Cardiac fibroblast (primary cell): ENCODE measurements at places on chromosomes 16 and 17.

GRCh38 chr17:35087731-35088355, 24.3 kb upstream of the RFFL start:
- DNase-seq = no peak

DNA sequence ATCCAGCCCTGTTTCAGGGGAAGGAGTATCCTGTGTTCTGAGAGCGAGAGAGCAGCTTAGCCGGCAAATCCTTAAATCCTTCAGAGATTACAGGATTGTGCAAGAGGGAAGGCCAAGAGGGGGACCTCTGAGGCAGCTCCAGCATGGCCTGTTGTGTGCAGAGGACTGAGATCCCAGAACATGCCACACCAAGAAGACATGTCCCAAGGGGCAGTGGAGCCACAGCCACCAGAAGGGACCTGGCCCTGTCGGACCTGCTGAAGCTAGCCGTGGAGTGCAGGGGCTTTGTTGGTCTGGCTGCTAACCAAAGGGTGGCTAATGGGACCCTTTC, 1.6 kb upstream of the MRC2 start:
- DNase-seq = no peak

GRCh38 chr17:65401561-65401960, 159.9 kb downstream of the AXIN2 start:
- DNase-seq = no peak

- DNase-seq = peak; percentile 67
These were observed 3.7 kb upstream of the CNP start for GRCh38 chr17:41962768-41963434.

DNA sequence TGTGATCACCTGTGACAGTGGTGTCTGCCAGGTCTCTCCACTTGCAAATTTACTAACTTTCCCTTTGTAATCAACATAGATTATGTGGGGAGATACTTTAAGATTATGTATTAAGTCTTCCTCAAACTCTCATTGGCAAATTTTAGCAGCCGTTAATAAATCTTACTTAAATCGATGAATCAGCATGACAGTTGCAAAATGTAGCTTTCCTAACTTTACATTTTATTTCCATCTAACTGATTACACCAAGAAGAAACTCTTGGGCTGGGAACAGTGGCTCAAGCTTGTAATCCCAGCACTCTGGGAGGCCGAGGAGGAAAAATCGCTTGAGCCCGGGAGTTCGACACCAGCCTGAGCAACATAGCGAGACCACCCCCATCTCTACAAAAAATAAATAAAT, 23.3 kb upstream of the CPNE2 start:
- DNase-seq = no peak

- no peak for DNase-seq
These were observed 30.5 kb downstream of the TANGO6 start for GRCh38 chr16:68873635-68874471.

- DNase-seq = no peak
These were observed 2.1 kb upstream of the USP32 start for GRCh38 chr17:60393840-60394723.

DNA sequence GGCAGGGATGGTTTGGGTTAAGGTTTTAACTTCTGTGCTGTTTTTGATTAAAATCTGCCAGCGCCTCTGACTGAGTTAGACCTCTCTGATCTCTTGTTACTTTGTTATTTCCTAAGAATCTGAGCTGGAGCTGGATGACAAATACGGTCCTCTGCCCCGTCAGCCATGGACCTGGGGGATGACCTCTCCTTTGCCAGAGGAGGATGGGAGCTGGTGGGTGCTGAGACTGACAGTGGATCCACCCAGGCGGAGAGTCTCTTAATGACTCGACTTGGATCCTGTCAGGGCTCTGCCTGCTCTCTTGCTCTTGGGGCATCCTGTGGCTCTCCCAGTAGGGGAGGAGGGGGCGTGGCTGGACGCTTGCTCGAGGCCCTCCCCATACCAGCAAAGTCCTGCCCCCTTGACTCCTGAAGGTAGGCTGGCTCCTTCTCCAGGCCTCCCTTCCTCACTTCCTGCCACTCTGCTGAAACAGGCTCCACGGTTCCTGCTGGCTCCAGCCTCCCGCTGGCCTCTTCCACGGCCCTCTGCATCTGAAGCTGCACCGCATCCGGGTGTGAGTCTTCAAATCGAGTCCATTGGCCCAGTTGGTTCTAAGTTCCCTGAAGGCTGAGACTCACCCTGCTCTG, 24.8 kb upstream of the MAP3K14 start:
- DNase-seq = peak; percentile 84

DNA sequence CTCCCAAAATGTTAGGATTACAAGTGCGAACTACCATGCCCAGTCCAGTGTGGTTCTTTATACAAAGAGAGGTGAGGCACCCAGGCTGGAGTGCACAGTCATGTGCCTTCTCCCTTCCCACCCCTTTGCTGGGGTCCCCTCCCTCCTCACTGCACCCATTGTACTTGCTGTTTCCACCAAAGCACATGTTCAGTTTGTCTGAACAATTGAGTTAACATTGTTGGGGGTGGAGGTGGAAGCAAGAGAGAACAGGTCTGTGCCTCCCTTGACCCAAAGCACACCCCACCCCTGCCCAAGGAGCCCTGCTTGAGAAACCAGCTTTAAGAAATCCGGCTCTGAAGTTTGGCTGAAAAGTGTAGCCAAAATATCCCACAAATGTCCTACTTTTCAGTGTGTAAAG, 142.3 kb upstream of the CDH5 start:
- DNase-seq = no peak

GRCh38 chr17:80790981-80791742, 200.5 kb upstream of the CHMP6 start:
- DNase-seq = no peak

DNA sequence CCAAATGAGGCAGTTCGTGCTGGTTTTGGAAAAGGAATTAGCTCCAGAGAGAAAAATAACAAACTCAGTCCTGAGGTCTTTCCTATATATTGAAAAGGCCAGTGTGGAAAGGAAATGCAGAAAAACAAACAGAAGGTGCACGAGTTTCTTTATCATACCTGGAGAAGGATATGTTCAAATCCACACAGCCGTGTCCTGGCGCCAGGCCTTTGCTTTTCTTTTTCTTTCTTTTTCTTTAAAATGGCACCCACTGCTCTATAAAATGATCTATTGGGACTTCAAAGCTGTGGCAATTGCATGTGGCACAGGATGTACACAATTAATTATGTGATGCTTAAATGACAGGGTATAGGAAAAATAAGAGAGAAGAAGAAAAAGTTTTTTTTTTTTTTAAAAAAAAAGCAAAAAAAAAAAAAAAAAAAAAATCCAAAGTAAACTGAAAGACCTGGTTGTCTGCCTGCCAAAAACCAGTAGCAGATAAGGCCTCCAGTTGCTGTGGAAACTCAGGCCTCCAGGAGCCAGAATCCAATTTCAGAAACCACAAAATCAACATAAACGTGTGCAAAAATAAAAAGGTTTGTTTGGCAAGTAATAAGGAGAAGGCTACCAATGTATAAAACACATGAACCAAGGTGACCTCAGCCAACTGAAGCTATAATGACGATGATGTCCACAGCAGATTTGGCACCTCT, 957.6 kb upstream of the SOX9 start:
- DNase-seq = peak; percentile 46

DNA sequence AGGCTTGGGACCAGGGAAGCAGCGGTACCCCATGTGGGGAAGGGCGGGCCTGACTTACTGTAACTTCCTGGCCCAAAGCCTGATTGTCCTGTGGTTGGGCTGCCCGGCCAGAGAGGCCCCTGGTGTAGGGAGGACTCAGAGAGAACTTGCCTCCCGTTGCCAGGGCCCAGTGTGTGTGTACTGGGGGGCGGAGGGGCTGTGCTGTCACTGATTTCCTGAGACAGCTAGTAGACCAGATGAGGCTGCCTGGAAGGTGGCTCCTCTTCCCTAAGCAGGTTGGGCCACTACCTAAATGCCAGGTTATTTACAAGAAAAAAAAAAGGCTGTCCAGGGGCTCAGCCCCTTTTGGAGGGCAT, 16.7 kb downstream of the SOCS3 start:
- peak; percentile 93 for DNase-seq

GRCh38 chr16:79006765-79007164, 593.8 kb downstream of the MAF start:
- no peak for DNase-seq

GRCh38 chr17:83106056-83106588, 26.7 kb downstream of the METRNL start:
- no peak for DNase-seq

DNA sequence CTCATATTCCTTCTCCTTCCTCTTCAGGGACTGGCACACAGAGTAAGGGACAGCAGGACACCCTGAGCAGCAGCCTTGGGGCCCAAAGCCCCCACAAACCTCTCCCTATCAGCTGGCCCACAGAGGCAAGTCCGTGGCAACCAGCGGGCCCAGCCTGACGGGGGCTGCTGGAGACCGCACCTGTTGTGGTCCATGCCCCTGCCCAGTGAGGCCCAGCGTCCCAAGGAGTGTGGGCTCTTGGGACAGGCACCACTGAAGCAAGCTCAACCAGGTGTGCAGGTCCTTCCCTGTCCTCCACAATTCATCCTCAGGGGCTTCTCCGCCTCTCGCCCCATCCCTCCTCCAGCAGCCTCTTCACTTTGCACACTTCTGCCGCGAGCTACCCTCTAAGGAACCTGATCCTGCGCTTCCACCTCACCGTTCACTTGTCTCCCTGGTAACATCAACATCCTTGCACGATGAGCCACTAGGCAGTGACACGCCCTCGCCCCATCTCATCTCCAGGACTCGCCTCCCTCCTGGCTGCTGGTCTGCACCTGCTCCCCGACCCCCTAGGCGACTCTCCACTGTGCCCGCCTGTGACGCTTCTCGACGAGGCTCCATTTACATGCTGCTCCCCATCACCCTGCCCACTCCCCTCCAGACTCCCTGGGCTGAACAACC, 12.7 kb downstream of the MNT start:
- no peak for DNase-seq

- no peak for DNase-seq
These were observed 1.7 kb downstream of the OTOP3 start for GRCh38 chr17:74937064-74938051.

GRCh38 chr17:6536566-6537065, 19.7 kb downstream of the PITPNM3 start:
- DNase-seq = no peak

DNA sequence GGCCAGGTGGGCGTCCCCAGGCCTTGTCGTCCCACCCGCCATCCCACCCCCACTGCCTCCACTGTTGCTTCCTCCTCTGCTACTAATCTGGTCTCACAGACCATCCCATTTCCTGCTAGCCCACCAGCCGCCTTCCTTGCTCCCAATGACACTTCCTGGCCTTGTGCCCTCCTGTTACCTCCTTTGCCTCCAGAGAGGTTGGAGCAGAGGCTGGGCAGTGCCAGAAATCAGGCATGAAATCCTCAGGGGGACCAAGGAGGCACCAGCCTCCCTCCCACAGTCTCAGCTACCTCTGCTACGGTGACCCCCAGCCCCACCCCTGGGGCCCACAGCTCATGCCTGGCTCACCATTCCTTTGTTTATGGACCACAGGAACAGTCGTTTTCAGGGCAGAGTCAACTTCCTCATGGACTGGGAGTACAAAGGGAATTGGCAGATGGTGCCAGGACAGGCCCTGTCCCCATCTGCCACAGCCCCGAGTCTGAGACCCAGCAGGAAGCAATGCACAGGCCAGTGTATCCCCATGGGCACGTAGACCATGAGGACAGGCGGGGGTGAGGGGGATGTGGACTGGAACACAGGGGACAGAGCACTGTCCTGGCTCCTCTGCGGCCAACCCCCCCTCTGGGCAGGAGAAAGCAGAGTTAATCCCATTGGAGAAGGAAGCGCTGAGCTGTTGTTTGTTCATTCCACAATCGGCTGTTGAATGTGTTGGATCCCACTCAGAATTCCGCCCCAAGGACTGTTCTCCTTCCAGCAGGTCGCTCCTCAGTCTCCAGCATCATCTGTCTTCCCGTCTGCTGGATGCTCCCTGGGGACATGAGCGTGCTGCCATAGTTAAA, 2.2 kb upstream of the CDH5 start:
- peak; percentile 91 for DNase-seq

GRCh38 chr17:48565022-48565554, 13.1 kb downstream of the HOXB4 start:
- DNase-seq = no peak

DNA sequence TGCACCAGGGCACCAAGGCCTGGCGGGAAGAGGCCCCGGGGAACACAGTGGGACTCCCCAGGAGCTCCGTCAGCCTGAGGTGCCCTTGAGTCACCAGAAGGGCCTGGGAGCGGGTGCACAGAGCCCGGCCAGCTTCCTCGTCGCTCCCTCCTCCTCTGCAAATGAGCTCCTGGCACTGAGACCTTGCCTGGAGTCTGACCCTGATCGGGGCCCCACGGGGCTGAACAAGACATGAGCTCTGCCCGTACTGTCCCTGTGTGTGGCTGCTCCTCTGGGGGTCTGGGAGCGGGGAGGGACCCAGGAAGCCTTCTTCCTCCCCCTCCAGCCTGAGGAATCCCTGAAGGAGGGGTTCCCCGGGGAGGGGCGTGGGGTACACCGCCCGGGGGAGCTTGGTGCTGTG, 36.4 kb upstream of the SSTR5 start:
- no peak for DNase-seq

DNA sequence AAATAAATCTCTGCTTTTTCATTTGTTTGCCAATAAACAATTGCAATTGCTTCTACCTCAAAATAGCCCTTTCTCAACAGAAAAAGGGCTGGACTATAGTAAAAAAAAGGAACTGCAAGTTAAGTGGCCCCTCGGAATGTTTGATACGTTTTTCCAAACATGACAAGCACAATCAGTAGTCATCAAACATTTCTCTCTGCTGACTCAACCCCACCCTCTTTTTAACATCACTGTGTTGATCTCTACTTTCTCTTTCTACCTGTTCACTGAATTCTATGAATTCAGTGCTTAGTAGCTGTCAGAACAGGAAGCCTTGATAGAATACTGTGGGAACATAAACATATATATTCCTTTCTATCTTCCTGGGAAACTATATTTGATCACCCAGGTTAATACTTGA, 116.5 kb upstream of the AXIN2 start:
- DNase-seq = peak; percentile 45

DNA sequence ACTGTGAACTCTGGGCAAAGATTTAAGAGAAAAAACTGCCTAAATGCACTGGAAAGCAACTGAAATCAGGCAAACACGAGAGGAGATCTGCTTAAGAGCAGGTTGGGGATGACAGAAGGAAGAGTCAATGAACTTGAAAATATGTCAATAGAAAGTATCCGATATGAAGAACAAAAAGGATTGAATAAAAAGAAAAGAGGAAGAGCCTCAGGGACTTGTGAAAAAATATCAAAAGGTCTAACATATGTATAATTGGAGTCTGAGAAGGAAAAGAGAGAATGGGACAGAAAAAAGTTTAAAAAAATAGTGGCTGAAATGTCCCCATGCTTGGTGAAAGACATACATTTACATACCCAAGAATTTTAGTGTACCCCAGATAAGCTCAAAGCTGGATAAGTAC, 195.5 kb downstream of the COPRS start:
- peak; percentile 15 for DNase-seq

- DNase-seq = no peak
These were observed 2064.6 kb downstream of the TP53TG3F start for GRCh38 chr16:35523991-35524390.

- DNase-seq = no peak
These were observed 3.7 kb upstream of the RAB40C start for GRCh38 chr16:586047-586644.

DNA sequence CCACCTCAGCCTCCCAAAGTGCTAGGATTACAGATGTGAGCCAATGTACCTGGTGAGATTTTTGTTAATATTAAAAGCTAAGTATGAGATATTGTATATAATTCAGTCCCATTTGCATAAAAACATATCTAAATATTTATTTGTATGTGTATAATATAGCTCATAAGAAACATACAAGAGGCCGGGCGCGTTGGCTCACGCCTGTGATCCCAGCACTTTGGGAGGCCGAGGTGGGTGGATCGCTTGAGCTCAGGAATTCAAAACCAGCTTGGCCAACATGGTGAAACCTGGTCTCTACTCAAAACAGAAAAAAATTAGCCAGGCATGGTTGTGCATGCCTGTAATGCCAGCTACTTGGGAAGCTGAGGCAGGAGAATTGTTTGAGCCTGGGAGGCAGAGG, 16.8 kb upstream of the BCO1 start:
- no peak for DNase-seq
